Renal cortical epithelial cell (primary cell): ENCODE measurements at places on chromosomes 4 and X.

DNA sequence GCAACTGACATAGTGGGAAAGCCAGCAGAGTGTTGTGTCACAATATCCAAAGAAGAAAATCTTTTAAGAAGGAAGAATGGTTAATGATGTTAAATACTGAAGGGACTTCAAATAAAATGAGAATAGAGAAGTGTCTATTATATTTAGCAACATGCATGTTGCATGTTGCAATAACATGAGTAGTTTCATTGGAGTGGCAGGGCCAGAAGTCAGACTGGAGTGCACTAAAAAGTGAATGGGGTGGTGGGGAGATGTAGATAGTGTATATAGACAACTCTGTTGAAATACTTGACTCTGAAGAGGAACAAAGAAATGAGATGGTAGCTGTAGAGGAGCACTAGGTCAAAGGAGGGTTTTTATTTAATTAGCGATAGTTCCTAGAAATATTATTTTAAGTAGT, 9.5 kb upstream of the AMMECR1 start:
- DNase-seq, result no peak

- DNase-seq, result no peak
Observed at GRCh38 chr4:162957521-162958143, 209.1 kb downstream of the NAF1 start.

GRCh38 chr4:152729466-152729865, 49.7 kb upstream of the TMEM154 start:
- peak; percentile 10 for DNase-seq

DNA sequence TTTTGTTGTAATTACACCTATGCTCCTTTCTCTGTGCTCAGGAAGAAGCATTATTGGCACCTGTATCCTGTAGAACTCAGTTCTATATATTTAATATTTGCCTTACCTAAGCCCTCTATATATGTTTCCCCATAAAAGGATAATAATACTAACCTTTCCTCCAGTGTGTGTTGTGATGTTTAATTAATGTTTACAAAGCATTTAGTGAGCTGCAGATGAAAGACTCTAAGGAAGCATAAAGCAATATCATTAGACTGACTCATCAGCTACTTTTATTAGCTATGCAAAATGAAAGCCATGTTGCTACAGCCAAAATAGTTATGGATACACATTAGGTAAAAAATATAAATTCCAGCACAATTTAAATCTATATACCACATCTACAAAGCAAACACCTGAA, 93.6 kb upstream of the PTPN13 start:
- peak; percentile 69 for DNase-seq

DNA sequence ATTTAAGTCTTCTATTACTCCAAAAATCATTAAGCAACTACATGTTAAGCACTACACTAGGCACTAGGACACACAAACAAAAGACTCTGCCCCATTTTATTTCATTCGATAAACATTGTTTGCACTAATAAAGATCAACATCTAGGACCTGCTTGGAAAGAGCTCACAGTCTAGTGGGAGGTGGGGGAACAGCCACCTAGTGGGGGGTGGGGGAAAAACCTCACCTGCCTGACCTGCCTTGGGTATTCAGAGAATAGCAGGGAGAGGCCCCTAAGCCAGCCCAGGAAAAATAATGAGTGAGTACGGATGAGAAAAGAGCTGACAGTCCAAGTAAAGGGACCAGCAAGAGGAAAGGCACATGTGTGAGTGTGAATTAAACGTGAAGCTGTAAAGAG, 52.2 kb downstream of the PRDM5 start:
- DNase-seq, result no peak

- DNase-seq, result no peak
Observed at GRCh38 chr4:7199129-7199725, 6.9 kb downstream of the SORCS2 start.

GRCh38 chrX:96372313-96373046, 312.2 kb upstream of the DIAPH2 start:
- DNase-seq, result peak; percentile 59

- DNase-seq, result no peak
Observed at GRCh38 chr4:10861036-10861435, 176.5 kb upstream of the CLNK start.

- DNase-seq, result no peak
Observed at GRCh38 chr4:105075045-105075444, 71.6 kb upstream of the TET2 start.

- DNase-seq, result no peak
Observed at GRCh38 chr4:10180927-10181744, 64.5 kb upstream of the WDR1 start.

- peak; percentile 60 for DNase-seq
Observed at GRCh38 chr4:114108869-114109268, 129.4 kb upstream of the ARSJ start.

GRCh38 chr4:178953447-178954120, 1511.3 kb upstream of the AGA start:
- no peak for DNase-seq

DNA sequence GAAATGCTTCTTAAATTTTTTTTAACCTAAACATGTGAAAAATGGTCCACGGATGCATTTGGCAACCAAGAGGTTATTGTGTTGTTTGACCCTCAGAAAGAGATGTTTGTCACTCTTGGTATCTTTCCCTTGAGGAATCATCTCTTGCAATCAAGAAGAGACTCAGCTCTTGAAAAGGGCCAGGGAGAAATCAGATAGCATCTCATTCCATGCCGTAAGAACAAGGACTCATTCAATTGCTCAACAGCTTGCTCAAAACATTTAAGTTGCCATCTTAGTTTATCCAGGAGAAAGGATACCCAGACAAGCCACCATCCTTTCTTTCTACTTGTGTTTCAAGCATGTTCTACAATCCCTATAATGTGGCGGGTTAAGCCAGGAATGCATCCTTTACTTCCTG, 209.5 kb upstream of the LNX1 start:
- no peak for DNase-seq

DNA sequence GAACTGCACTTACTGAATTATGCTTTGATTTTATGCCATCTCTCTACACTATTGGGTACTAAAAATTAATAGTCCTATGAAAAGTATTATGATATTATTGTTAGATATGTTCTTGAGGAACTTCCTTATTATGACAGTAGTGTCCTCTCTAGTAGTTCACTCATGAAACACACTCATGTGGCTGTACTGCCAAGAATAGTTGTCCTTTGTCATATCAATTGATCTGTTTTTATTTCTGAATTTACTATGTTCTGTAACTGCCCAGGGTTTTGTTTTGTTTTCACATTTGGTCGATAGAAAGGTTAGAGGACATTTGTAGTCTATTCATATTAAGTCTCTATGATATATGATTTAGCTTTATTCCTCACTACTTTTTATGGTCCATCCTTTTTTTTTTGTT, 215.2 kb downstream of the PPARGC1A start:
- no peak for DNase-seq

- DNase-seq, result peak; percentile 43
Observed at GRCh38 chr4:39046249-39046648, 14.0 kb upstream of the TMEM156 start.

GRCh38 chr4:35965300-35965699, 279.0 kb downstream of the ARAP2 start:
- peak; percentile 37 for DNase-seq

DNA sequence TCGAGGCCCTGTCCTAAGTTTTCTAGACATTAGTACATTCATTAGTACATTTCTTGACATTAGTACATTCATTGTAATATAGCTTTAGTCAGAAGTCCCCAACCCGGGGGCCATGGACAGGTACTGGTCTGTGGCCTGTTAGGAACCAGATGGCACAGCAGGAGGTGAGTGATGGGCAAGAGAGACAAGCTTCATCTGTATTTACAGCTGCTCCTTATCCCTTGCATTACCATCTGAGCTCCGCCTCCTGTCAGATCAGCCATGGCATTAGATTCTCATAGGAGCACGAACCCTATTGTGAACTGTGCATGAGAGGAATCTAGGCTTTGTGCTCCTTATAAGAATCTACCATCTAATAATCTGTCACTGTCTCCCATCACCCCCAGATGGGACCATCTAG, 48.0 kb downstream of the GATB start:
- no peak for DNase-seq

GRCh38 chrX:124346877-124347241, 496 bp downstream of the SH2D1A start:
- no peak for DNase-seq

- peak; percentile 81 for DNase-seq
Observed at GRCh38 chr4:27239641-27240040, 379.0 kb downstream of the STIM2 start.

- no peak for DNase-seq
Observed at GRCh38 chrX:153885968-153886903, at the start of gene L1CAM. L1CAM (minus strand) TSS chrX:153886173; CDS start chrX:153875836, 10,337 bp downstream.

DNA sequence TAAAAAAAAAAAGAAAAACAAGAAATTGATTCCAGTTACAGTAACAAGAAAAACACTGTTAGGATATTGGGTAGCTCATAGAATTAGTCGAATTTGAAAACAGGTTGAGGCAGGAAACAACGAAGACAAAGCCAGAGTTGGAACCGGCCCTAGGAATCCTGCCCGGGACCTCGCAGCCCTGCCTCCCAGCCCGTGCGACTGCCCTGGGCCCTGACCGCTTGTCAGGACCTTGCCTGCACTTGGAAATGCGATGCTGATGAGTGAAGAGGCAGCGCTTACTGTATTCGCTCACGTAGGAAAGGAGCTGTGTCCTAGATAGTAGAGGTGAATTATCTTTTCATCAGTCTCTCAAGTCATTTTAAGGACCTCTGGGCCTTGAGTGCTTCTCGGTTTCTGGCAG, 611.7 kb upstream of the FAT1 start:
- no peak for DNase-seq

DNA sequence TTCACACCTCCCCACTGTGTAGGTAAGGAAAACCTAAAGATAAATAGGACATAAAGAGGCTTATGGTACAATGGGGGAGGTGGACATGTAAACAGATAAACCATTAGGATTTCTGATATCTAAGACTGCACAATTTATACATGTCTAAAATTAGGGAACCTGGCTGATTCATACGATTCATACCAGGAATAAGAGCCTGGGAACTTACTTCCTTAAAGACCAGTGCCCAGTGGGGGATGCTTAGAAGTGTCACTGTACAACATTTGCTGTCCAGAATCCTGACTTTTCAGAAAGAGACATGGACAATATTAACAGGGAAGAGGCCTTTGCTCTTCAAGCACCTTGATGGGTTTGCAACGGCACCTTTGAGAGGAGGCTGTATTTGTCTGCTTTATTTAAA, 116.8 kb upstream of the KIT start:
- no peak for DNase-seq

GRCh38 chr4:141153751-141154510, 20.7 kb upstream of the RNF150 start:
- DNase-seq, result no peak

- DNase-seq, result peak; percentile 1
Observed at GRCh38 chr4:93719552-93719951, 109.0 kb upstream of the ATOH1 start.

- peak; percentile 77 for DNase-seq
Observed at GRCh38 chr4:3484057-3484973, 21.2 kb downstream of the DOK7 start.

DNA sequence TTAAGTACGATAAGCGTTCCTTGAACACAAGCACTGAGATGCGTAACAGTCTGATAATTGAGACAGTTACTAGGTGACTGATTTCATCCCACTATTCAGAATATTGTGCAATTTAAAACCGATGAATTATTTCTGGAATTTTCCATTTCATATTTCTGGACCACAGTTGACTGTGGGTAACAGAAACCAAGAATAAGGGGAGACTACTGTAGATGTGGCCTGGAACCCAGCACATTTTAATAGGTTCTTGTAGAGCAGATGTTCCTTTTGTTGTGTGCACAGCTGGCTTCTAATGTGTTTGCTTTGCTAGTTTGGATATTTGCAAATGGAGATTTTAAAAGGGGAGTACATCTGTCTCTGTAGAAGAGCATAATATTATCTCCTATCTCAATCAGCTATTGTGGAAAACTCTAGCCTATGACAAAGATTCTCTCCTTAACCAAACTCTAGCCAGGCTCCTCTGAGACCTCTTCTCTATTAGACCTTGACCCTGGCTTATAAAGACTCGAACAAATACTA, 16.4 kb downstream of the NAAA start:
- no peak for DNase-seq

GRCh38 chrX:50117476-50117875, 83.3 kb downstream of the AKAP4 start:
- no peak for DNase-seq

DNA sequence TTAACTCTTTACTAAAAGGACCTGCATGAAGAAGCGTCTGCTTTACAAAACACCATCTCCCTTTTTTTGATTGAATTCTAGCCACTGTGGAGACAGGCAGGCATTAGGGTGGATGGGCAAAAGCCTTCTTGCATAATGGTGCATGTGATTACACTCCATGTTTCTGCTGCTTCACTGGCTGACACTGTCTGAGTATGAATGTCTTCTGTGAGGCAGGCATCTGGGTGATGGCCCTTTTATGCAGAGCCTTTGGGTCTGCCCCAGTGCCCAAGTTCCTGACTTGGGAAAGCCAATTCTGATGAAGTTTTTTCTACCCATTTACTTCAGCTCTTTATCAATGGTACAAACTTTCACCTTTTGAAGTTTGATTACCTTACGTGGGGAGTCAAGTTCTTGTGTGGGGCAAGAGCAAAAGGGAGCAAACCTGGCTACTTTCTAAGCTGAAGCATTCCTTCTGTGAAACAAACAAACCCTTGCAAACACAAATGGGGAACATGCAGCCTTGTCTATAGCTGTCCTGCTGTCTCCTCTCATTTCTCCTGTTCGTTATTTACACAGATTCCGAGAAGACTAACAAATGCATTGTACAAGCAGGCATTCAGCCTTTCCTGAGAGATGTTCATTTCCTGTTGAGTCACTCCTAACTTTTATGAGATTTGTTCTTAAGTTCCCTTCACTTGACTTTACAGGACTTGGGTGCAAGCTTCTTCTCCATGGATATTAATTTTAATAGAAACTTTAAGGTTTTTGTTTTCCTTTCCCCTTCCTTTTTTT, 301.9 kb downstream of the TLL1 start:
- DNase-seq, result peak; percentile 7

DNA sequence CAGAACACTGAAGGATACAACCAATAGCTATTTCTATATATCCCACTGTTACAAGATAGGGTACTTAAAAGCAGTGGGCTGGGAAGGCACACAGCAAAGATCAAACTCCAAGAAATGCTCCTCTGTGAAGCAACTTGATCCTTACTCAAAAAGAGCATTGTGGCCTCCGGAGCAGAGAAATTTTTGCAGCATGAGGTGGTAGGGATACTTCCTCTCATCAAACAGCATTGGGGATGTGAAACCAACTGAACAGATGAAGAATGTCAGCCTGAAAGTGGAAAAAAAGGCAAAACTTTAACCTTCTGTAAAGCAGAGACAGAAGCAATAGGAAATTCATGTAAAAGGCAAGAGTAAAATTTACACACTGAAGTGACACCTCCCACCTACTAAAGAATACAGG, 92.2 kb downstream of the HUWE1 start:
- DNase-seq, result no peak

- DNase-seq, result peak; percentile 61
Observed at GRCh38 chrX:44705817-44706551, 137.8 kb upstream of the DUSP21 start.
